ENCODE measurements at places on chromosomes 7 and 10.
A peak's percentile ranks its signal among the peaks of the same experiment; 100 is the strongest.

DNA sequence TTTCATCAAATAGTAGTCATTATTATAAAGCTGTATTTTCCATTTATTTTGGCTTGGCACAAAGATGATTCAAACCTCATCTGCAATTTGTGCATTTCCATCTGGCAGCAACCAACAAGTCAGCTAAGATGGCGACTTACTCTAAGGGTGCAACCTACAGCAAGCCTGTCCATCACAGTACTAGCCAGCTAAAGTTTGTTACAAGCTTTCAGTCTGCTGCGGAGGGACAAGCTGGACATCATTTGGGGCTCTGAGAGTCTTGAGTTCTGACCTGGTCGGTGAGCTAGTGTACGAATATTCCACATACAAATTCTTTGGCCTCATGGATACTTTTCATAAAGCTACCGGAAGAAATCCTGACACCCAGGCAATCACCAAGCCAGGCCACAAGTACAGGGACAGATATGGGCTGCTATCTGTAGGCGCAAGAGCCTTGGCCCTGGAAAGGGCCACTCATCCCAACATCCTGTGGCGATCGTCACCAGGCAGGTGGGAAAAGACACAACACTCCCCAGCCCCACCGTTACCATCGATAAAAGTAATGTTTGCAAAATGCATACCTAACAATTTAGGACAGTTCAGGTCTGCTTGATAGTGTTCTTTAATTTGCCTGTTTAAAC, 307.6 kb downstream of the SKIDA1 start:
- no peak for DNase-seq

DNA sequence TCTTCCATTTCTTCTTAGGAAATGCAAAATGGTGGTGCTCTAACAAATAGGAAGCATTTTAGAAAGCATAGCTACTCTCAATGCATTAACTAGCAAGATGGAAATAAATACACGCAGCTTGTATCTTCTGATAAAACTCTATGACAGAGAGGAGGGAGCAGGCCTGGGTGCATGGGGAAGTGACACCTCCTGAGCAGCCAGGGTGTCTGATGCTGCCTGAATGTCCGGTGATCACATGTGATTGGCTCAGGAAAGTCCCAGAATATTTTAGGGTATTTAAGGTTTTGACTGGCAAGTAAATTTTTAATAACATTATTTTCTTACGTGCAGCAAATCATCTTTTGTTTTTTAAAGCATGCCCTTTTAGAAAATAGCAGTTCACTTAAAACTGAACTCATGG, 261.0 kb upstream of the KLF6 start:
- DNase-seq = no peak

GRCh38 chr7:105399043-105399725, 10.5 kb upstream of the SRPK2 start:
- peak; percentile 70 for DNase-seq

- no peak for DNase-seq
Measured at GRCh38 chr10:53833908-53834307, 967.1 kb downstream of the PCDH15 start.

- no peak for DNase-seq
Measured at GRCh38 chr7:151647006-151647405, 127.3 kb upstream of the RHEB start.

- no peak for DNase-seq
Measured at GRCh38 chr7:155425887-155426286, 32.0 kb upstream of the EN2 start.

DNA sequence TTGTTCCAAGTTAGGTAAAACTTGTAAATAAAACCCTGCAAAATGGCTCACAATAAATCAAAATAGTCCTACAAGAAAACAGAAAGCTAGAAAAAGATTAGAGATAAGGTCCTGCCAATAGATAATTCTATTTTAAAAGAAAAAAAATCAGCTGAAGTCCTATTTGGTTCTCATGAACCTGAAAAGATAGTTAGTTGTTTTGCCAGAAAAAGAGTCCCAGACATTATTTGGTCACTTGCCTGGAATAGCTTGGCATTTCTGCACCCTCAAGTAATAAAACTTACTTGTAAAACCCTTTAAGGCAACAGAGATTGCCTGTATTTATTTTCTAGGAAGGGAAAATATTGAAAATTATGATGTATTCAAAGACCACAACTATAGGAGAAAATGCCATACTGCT, 47.7 kb downstream of the LRRN3 start:
- no peak for DNase-seq

GRCh38 chr7:7529328-7529727, 6.3 kb downstream of the COL28A1 start:
- DNase-seq = no peak

- no peak for DNase-seq
Measured at GRCh38 chr10:110172155-110172554, 35.2 kb upstream of the MXI1 start.

- no peak for DNase-seq
Measured at GRCh38 chr7:30791114-30791513, 19.9 kb downstream of the MINDY4 start.

DNA sequence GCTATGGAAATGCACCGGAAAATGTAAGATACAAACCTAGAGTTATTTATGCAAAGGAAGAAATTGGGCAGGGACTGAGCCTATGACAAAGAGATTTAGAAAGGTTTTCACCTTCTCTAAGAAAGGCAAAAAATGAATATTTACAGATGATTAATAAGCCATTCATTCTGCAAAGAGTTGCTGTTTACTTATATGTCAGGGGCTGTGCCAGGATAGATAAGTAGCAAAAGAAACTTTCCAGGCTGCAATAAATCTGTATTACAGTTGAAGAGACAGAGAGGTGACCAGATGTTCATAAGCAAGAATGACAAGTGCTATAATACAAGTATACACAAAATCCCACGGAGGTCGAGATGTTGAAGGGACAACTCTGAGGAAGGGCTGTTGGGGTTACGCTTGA, 299.6 kb downstream of the CALN1 start:
- no peak for DNase-seq

- no peak for DNase-seq
Measured at GRCh38 chr10:74314166-74314565, 163.1 kb downstream of the ADK start.

DNA sequence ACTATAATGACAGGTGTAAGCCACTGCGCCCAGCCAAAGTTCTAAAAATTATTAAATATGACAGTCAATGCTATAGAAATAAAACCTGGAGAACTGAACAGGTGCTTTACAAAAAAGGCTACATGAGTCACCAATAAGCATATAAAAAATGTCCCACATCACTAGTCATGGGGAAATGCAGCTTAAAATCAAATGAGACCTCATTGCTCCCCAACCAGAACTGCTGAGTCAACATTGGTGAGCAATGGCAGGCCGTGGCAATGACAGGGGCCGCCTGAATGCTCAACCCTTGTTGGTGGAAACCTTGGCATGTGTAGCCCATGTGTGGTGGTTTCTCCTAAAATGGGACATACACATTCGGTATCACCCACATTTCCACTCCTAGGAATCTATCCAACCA, 352.3 kb upstream of the KLF6 start:
- DNase-seq = no peak

All from fibroblast of gingiva (primary cell).